ENCODE measurements at places on chromosomes 7 and 10.

- DNase-seq, result no peak
These were observed 144.1 kb upstream of the FAM171A1 start for GRCh38 chr10:15515202-15515601.

DNA sequence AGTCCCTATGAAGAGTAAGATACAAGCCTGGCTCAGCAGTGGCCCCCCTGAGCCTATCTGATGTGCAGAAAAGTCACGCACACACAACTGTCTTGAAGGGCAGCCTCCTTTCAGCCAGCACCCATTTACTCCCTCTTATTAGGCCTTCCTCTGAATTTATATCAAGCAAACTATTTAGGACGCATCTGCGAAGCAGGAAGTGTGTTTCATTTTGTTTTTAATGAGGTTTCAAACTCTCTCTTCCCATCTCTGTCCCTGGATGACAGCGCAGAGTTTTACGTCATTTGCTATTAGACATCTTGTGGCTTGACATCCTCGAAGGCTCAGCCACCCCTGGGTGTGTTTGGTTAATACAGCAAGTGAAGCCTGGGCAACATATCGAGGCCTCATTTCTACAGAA is 79.5 kb downstream of the CUX1 start:
- DNase-seq, result no peak

- DNase-seq, result no peak
These were observed 121.0 kb upstream of the LANCL2 start for GRCh38 chr7:55244006-55244745.

- no peak for DNase-seq
These were observed 82.4 kb upstream of the CHST15 start for GRCh38 chr10:124175701-124176348.
